ENCODE measurements at places on chromosomes 16 and 17.
A peak's percentile ranks its signal among the peaks of the same experiment; 100 is the strongest.

GRCh38 chr16:65876624-65877023 lies 489.9 kb upstream of the CDH5 start:
- DNase-seq, result no peak

- DNase-seq, result no peak
These were observed 37.4 kb downstream of the SRL start for GRCh38 chr16:4204521-4204920.

- no peak for DNase-seq
These were observed 486.5 kb downstream of the CDH13 start for GRCh38 chr16:83113317-83113716.

DNA sequence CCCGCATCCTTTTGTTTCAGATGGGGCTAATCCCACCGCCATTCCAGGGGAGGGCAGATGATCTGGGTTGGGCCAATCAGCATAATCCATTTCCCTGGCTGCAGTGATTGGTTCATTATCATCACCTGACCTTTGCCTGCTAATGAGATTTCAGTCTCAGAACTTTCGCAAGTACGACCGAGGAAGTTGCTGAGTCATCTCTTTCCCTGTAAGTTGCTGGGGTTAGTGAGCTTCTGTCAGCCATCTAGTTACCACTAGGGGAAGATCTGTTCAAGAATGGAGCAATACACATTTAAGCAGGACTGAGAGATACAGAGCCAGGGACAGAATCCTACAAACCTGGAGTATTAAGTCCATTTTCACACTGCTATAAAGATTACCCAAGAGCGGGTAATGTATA lies 65.3 kb upstream of the NUDT7 start:
- DNase-seq, result no peak

DNA sequence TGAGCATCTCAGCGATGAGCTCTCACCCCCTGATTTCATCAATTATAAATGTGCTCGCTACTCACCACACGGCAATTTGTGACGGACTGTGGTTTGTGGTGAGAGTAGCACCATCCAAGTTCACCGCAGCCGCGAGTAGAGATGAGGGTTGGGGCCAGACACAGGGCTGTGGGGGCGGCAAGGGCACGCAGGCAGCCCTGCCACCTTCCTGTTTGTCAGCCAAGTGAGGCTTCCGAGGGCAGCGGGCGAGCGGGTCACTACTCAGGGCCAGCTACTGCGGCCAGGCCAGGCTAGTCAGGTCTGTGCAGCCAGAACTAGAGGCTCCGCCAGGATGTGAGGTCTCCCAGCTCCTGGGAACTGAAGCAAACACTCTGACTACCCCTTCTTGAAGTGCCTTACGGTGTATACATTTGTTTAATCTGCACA lies 39.6 kb upstream of the MEOX1 start:
- DNase-seq, result no peak

- peak; percentile 23 for DNase-seq
These were observed 93.7 kb downstream of the TANGO6 start for GRCh38 chr16:68936736-68937631.
